ENCODE measurements at places on chromosomes 11 and 22. TPM values are rescaled to one million over a fixed set of nuclear protein-coding genes. Genes with fewer than 3 reads are reported as not detected.

Gene SLC36A4
- polyA plus RNA-seq = 7.3 TPM

Gene CABP2
- not detected for polyA plus RNA-seq

Gene TREH
- 0.27 TPM for polyA plus RNA-seq

Gene SLC22A12
- not detected for polyA plus RNA-seq

DNA sequence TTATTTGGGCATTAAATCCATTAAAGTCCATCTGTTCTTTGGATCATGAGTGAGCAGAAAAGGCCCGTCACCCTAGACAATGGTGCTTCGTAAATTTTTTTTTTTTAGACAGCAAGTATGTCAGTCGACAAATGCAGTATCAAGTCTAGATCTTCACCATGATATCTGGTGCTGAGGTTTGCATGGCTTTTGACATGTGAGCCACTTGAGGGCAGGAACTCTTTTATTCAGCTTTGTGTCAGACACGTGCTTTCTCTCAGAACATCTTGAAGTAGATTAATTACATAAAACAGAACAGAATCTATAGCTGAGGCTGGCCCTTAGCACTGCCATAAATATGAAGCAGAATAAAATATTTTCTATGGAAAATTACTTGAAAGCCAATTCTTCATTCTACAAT lies 62.9 kb upstream of the CARD18 start:
- no peak for DNase-seq

DNA sequence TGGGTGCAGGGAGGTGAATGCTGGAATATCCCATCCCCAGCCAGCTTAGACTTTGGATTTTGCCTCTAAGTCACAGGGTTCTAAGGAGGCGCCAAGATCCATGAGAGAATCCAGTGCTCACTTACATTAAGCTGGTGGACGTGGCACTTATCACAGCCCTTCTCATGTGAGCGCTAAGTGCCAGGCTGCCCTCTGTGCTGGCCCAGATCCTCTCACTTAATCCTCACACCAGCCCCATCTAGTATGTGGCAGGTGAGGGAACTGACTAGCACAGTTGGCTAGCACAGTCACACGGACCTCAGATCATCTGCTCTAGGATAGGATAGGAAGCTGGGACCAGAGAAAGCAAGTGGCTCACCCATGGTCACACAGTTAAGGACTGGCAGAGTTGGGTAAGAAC lies 3.6 kb downstream of the HMOX1 start:
- no peak for DNase-seq

GRCh38 chr11:117411736-117412135 lies 84.1 kb downstream of the CEP164 start:
- no peak for DNase-seq

DNA sequence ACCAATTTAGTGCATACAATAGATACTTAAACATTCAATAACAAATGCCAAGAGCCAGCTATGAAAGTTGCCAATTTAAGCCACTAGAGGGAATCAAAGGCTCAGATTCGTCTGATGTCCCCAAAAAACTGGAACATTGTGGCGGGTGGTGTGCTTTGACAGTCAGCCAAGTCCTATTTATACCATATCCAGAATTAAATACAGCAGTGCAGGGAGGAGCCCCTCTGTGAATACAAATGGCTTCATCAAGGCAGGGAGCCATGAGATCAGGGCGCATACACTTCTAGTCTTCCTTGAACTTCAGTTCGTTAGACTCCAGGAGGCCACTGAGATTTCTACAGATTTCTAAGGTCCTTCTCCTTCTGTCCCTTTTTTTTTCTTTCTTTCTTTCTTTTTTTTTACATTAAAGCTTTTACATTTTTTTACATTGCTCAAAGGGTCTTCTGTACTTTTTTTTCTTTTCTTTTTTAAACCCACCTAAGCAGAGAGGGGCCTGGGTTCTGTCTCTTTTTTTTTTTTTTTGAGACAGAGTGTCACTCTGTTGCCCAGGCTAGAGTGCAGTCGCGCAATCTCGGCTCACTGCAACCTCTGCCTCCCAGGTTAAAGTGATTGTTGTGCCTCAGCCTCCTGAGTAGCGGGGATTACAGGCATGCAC lies 41.5 kb upstream of the HSPA8 start:
- DNase-seq = peak; percentile 87

GRCh38 chr11:123683428-123684170 lies 29.2 kb upstream of the SCN3B start:
- DNase-seq = no peak

- no peak for DNase-seq
Measured at GRCh38 chr22:19526076-19526701, 2.0 kb upstream of the CLDN5 start.

GRCh38 chr22:35126993-35127392 lies 61.0 kb downstream of the ISX start:
- no peak for DNase-seq

- no peak for DNase-seq
Measured at GRCh38 chr11:105156231-105156630, 16.7 kb upstream of the CARD18 start.

GRCh38 chr11:117831661-117832415 lies 7.3 kb upstream of the FXYD2 start:
- DNase-seq = no peak

GRCh38 chr11:22749536-22749935 lies 80.1 kb downstream of the SVIP start:
- DNase-seq = no peak

DNA sequence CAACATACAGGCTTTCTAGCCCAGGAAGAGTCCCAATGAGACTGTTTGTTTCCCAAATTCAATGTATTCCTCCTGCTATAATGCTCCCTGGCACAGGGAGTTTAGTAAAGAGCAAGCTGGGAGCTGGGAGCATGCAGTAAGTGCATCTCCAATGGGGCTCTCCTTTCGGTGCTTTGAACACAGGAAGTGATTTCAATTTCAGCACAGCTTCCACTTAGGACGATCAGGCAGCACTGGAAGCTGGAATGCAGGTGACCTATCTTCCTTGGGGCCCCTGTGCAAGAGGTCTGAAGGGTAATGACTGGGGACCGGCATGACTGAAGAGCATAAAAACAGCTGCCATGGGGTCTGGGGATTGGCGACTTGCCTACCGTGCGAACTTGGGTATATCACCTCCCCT lies 76.0 kb downstream of the LARGE1 start:
- DNase-seq = no peak

- no peak for DNase-seq
Measured at GRCh38 chr11:88886796-88887195, 179.0 kb downstream of the GRM5 start.

- no peak for DNase-seq
Measured at GRCh38 chr22:39674536-39674935, 104.0 kb downstream of the CACNA1I start.

- DNase-seq = no peak
Measured at GRCh38 chr11:105754260-105754659, 144.4 kb downstream of the GRIA4 start.

GRCh38 chr11:107385361-107385981 lies 72.2 kb downstream of the CWF19L2 start:
- DNase-seq = no peak

DNA sequence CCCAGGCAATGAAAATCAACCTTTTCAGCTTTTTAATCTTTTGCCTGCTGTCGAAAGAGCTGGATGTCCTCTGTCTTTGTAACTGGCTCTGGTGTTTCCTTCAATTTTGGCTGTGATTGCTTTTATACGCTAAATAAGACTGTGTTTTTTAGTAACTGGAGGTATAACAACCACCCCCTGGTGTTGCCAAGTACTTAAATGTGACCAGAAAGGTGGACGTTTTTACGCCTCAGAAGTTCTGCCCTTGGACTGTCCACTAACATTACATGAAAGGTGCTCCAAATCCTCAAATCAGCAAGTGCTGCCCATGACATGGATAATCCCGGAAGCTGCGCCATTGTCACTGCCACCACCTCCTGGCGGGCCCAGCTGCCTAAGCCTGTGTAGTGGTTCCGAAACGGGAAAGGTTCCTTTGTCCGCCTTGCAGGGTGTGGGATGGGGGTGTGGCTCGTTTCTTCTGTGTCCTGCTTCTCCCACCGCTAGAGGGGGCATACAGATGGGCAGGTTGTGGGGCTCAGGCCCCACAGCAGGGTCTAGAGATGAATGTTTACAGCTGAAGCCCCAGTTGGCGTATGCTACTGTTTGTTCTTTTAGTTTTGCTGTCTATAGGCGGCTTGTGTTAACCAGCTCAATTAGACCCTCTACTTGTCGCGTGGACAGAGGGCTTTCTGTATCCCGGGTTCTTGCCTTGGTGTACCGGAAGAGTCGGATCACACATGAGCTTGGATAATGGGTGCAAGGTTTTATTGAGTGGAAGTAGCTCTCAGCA lies 82.2 kb upstream of the SEPTIN5 start:
- DNase-seq = peak; percentile 42

GRCh38 chr11:73028611-73029010 lies 113.5 kb downstream of the FCHSD2 start:
- DNase-seq = no peak

GRCh38 chr22:27110665-27111451 lies 453.5 kb downstream of the MIAT start:
- DNase-seq = peak; percentile 85

GRCh38 chr11:28505232-28505631 lies 397.0 kb downstream of the METTL15 start:
- DNase-seq = no peak

- DNase-seq = no peak
Measured at GRCh38 chr22:48075604-48076003, 1313.2 kb downstream of the TBC1D22A start.

GRCh38 chr11:14308114-14308896 lies 50.7 kb downstream of the RRAS2 start:
- DNase-seq = peak; percentile 37

- no peak for DNase-seq
Measured at GRCh38 chr11:32332990-32333319, 102.4 kb downstream of the WT1 start.

DNA sequence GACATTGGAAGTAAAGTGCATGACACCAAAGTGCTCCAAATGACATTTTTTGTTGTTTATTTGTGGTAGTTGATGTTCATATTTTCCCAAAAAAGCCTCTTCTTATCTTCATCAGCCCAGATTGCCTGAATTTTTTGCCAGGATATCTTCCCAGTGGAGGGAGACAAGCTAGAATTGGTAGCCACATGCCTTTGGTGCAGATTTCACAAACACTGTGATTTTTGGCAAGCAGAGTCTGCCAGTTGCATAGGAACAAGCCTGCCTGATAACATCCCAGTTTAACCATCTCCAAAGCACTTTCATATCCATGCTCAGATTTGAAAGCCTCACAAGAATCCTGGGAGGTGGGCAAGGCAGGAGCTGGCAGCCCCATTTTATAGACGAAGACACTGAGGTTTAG lies 102.3 kb upstream of the SYT13 start:
- DNase-seq = no peak

- no peak for DNase-seq
Measured at GRCh38 chr11:77384571-77384970, 83.1 kb upstream of the GDPD4 start.

DNA sequence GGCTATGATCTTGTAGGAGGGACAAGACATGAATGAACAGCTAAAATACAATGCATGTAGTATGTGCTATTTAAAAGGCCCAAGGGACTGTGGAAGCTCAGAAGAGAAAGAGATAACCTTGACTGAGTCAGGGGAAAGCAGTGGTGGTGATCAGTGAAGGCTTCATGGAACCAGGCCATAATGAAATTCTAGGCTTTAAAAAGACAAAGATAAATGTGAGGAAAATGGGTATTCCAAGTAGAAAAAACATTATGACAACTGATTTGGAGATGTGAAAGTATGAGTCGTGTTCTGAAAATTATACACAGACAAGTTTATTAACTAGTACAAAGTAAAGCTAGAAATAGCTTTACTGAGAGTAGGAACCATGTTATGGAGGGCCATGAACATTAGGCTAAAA lies 189.8 kb downstream of the SOX6 start:
- DNase-seq = no peak

- no peak for DNase-seq
Measured at GRCh38 chr11:28820296-28820989, 712.3 kb downstream of the METTL15 start.

GRCh38 chr11:80327956-80328614 lies 887.3 kb upstream of the TENM4 start:
- DNase-seq = no peak

DNA sequence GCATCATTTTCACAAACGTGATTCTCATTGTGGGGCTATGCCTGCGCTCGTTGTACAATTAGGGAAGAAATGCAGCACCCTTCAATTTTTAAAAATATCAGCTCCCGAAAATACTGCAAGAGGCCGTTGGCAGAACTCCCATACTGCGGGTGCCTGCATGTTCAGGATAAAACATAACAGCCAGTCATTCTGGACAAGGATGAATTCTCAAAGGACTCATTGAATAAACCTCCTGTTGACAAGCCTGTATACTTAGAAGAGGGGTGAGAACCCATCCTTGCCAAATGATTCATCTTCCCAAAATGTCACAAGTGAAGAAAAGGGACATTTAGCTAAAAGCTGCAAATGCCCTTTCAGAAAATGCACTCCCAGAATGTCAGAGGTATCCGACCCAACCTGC lies 141.9 kb downstream of the CSNK2A3 start:
- no peak for DNase-seq

DNA sequence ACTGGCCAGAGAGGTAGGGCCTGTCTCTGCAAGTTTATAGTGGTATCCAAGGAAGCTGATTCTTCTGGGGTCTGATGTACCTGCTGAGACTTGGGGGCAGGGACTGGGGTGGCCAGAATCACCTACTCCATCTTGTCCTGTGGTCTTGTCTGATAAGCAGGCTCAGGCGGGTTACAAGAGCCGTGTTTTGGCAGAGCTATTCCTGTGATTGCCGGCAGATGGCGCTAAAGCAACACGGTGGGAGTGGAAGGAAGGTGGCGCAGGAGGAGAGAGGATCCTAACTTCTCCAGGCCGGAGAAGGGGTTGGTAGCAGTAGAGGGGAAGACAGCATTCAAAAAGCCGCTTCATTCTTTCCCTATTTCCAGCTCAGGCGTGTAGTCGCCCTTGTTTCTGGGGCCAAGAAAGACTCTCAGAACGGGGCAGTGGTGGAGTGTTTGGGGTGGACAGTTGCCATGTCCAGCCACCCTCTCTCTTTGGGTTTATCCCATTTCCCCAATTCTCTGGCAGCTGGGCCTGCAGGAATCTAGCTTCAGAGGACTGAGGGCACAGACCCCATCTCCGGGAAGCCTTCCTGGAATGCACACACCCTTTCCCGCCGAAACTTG lies 15.1 kb downstream of the CHRM1 start:
- peak; percentile 78 for DNase-seq

DNA sequence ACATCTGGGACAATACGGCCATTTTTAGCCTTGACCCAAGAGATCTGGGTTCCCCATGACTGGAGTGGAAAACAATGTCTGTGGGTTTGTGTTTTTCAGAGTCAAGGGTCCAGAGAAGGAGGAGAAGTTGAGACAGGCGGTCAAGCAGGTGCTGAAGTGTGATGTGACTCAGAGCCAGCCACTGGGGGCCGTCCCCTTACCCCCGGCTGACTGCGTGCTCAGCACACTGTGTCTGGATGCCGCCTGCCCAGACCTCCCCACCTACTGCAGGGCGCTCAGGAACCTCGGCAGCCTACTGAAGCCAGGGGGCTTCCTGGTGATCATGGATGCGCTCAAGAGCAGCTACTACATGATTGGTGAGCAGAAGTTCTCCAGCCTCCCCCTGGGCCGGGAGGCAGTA lies 15.7 kb downstream of the NNMT start:
- DNase-seq = no peak

- no peak for DNase-seq
Measured at GRCh38 chr11:9396310-9396709, 11.9 kb downstream of the IPO7 start.
